ENCODE measurements at places on chromosomes 13 and 19.

DNA sequence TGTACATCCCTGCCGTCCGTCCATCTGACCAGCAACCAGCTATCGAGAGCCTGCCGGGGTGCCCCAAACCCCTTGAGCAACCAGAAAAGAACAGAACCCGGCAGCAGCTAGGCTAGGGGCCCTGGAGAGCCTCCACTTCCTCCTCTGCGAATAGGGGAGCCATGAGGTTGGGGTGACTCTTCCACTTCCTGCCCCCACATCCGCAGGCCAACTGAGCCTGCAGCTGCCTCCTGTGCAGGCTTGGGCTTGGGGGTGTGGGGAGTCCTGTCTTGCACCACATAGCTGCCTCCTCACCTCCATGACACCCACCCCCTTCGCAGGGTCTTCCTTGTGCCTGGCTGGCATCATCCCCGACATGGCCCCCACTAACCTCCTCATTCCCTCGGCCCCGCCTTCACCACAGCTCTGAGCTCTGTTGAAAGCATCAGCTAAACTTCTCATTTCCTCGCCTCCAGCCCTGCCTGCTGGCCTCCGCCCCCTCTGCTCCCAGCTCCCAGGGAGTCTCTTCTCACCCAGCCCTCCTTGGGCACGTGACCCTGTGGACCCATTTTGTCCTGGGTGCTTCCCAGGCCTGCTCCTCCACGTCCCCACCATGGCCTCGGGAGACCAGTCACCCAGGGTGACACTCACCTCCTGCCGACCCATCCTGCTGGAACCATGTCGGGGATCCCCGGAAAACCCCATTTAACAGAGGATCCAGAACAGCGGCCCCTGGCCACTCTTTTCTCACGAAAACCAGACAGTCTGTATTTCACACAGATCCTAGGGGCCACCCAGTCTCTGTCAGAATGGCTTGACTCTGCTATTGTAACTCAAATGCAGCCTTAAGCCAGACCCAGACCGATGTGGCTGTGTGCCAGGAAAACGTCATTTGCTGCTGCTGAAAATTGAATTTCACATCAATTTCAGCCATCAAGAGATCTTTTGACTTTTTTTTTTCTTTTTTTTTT, 50.4 kb downstream of the MYO9B start:
- peak; percentile 3 for DNase-seq

- DNase-seq: no peak
Measured at GRCh38 chr19:13208672-13209483, 58.7 kb downstream of the IER2 start.

DNA sequence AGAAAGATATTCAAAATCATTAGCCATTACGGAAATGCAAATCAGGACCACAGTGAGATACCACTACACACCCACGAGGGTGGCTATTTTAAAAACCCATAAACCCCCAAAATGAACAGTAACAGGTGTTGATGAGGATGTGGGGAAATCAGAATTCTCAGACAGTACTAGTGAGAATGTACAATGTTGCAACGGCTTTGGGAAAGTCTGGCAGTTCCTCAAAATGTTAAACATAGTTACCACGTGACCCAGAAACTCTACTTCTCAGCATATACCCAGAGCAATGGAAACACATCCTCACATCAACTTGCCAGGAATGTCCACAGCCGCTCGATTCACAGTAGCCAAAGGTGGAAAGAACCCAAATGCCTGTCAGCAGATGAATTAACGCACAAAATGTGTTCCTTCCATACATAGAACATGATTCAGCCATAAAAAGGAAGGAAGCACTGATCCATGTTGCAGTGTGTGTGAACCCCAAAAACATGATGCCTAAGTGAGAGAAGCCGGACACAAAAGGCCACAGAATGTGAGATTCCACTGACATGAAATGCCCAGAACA, 7.0 kb downstream of the PLVAP start:
- no peak for DNase-seq

DNA sequence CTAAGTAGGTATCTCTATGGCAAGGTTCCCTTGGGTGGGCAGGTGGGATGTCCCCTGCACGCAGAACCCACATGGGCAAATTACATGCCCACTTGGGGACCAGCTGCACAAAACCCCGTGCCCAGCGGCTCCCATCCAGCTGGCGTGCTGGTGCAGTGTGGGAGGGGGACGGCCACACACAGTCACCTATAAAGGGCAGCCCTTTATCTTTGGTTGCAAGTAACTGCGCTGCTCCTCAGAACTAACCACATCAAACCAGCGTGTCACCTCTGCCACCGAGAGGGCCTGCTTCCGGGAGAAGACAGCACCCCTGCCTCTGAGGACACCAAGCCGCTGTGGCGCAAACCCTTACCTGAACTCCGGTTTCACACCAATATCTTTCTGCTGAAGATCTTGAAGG, 32.2 kb downstream of the ANKRD27 start:
- DNase-seq: no peak

DNA sequence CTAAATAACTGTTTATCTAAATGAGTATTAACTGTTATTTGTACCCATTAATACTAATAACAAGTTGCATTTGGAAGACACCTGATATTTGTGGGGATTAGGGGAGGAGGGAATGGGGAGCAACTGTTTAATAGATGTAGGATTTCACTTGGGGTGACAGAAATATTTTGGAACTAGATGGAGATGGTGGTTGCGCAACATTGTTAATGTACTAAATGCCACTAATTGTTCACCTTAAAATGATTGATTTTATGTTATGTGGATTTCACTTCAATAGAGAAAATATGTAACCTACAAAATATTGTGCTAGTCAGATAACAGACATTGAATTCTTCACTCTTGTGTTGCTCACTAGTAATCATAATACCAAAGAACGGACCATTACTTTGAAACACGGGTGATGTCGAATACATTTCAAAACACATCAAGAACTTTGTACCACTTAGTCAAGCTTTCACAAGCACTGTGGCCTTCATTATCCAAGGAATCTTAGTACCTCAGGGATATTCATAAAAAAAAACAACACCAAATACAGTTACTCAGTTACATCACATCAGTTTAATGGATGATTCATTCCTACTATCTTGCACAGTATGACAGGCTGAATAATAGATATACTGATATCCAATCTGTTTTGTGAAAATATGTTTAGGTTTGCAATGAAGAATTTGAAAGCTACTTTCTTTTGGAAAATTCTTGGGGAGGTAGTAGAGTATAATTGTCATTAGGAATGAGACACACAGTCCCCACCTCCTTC, 721.8 kb downstream of the PCDH9 start:
- DNase-seq: no peak

GRCh38 chr19:5117421-5117820, 148.5 kb downstream of the KDM4B start:
- DNase-seq: no peak

DNA sequence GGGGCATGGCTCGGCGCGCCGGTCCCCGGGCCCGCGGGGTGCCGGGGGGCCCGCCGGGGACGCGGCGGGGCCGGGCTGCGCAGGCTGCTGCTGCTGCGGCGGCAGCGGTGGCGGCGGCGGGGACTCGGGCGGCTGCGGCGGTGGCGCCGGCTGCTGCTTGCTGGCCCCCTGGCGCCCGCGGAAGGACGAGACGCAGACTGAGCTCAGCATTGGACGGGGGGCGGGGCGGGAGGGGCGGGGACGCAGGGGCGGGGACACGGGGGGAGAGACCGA, 368 bp downstream of the KCNC3 start:
- DNase-seq: no peak

- DNase-seq: no peak
Measured at GRCh38 chr19:19619181-19619848, 828 bp upstream of the PBX4 start.

DNA sequence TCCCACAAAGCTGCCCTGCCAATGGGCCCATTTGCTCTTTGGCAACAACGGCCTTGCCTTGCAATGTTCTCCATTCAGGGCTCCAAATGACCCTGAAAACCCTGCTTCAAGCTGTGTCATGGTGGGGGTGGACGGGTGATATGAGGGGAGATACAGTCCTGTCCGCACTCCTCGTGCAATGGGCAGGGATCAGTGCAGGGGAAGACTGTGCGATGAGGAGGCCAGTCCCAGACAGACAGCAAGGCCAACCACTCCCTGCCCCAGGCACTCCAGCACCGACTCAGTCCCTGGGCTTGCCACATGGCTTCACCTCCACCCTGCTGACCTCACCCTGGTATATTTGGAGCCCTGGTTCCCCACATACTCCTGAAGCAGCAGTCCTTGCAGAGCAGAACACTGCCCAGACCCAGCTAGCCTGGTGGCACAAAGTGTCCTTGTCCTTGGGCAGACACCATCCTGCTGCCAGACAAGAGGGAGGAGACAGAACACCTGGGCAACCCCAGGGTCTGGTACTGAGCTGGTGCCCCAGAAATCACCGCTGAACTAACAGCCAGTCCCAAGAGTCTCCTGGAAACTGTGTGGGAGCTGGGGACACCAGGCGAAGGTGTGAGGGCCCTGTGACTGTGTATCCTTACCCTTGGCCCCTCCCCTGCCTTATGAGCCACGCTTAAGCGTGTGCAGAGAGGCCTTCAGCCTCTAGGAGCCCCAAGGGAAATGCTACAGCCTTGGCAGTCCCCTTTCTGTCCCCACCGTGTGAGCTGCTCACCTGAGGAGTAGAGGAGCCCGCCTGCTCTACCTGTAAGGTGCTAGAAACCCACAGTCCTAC, 9.1 kb upstream of the SLC35E1 start:
- no peak for DNase-seq

GRCh38 chr13:91739751-91740150, 341.3 kb downstream of the GPC5 start:
- DNase-seq: no peak

GRCh38 chr13:80469853-80470381, 129.0 kb upstream of the SPRY2 start:
- no peak for DNase-seq

- DNase-seq: no peak
Measured at GRCh38 chr19:42199440-42200115, 17.9 kb downstream of the DEDD2 start.

- DNase-seq: no peak
Measured at GRCh38 chr13:21733475-21734263, 62.8 kb downstream of the FGF9 start.

DNA sequence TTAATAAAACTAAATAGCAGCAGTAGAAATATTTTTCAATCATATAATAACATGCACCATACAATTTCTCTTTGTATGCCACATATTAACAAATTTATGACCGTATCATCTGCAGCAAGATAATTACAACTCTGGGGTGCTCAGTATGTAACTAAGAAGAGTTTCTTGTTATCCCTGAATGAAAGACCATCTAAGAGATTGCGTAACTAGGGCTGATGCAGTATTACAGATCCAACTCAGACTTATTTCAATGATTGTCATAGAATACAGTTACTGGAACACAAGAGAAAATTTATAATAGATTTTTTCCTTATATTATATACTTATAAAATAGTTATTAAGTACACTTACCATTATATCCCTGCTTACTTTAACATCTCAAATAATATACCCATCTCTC, 305.1 kb downstream of the SLITRK1 start:
- no peak for DNase-seq

DNA sequence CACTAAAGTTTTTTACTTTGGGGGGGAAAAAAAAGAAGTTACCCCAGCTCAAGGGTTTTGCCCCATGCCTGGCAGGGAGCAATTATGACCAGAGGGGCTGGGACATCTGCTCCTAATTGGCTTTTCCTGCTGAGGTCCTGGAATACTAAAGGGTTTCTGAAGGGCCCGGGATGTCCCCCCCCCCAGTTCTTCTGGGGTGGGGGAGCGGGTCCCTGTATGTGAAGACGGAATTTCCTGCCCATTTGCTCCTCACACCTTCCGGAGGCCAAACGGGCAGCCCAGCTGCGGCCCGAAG, 1.1 kb upstream of the DLL3 start:
- peak; percentile 91 for DNase-seq

DNA sequence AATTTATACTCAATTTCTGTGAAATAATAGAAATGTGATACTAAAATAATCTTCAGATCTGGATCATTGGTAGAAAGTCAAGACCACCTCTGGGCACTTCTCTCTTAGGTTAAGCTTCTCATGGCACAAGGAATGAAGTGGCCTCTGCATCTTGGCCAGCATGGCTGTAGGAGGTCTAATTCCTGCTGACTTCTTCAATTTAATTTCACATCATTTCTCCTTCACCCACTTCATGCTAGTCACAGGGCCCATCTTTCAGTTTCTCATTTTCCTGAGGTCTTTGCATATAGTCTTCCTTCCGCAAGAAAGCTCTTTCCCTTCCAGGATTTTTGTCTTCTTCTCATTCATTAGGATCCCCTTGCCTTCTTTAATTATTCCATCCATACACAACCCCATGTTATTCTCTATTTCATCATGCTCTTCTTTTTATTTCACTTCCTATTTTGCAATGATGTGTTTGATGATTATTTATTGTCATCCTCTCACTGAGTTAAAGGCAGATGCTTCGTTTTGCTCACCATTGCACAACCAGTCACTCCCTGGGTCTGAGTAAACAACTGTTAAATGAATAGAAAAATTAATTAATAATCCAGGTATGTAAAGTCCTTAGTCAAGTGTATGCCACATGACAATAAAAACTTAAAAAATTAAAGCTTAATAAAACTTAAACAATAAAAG, 397.4 kb downstream of the SPRY2 start:
- DNase-seq: no peak

GRCh38 chr13:40464337-40465014, 202.0 kb downstream of the FOXO1 start:
- no peak for DNase-seq

DNA sequence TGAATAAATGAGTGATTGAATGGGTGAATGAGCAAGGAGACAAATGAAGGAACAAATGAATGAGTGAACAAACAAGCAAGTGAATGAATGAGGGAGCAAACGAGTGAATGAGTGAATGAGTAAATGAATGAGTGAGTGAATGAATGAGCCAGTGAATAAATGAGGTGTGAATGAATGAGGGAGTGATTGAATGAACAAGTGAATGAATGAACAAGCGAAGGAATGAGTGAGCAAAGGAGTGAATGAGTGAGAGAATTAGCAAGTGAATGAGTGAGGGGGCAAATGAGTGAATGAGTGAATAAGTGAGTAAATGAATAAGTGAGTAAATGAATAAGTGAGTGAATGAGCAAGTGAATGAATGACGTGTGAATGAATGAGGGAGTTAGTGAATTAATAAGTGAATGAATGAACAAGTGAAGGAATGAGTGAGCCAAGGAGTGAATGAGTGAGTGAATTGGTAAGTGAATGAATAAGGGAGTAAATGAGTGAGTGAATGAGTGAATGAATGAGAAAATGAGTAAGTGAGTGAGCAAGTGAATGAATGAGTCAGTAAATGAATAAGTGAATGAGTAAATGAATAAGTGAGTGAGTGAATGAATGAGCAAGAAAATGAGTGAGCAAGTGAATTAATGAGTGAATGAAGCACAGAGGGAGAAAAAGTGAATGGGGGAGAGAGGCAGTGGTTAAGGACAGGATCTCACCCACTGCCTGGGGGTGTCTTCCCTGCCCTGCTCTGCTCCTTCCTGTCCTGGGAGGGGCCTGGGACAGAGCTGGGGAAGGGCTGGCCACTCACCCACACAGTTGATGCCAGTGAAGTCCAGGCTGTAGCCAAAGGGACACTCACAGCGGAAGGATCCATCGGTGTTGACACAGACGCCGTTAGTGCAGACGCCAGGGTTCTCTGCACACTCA, 36.4 kb downstream of the CCL25 start:
- no peak for DNase-seq

DNA sequence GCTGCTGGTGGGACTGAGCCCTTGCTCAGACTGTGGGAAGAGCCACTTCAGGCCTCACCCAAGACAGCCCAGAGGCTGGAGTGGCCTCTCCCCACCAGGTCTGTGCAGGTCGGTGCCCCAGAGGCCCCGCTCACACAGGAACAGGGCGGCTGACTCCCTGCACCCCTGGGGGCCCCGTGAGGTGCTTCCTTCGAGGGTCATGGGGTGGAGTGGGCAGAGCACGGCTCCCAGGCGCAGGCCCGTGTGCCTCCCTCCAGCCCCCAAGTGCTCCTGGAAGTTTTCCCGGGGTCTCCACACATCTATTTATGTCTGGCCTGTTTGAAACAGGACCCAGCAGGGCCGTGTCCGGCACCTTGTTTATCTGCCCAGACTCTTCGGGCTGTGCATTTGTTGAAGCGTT, 9.5 kb upstream of the TMEM255B start:
- no peak for DNase-seq
